Amniotic stem cell (primary cell): ENCODE measurements at places on chromosomes 11 and 22.

DNA sequence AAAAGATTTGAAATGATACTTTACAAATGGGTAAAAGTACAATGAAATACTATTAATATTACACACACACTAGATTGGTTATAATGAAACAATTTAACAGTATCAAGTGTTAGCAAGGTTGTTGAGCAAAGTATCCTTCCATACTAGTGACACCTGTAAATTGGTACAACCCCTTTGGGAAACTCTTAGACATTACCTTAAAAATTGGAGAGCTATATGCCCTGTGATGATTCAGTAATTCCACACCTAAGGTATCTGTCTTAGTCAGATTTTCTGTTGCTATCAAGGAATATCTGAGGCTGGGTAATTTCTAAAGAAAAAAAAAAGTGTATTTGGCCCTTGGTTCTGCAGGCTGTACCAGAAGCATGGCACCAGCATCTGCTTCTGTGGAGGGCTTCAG, 7.4 kb upstream of the GDPD4 start:
- DNase-seq: no peak

- no peak for DNase-seq
These were observed 674.7 kb downstream of the TBC1D22A start for GRCh38 chr22:47437110-47437509.

DNA sequence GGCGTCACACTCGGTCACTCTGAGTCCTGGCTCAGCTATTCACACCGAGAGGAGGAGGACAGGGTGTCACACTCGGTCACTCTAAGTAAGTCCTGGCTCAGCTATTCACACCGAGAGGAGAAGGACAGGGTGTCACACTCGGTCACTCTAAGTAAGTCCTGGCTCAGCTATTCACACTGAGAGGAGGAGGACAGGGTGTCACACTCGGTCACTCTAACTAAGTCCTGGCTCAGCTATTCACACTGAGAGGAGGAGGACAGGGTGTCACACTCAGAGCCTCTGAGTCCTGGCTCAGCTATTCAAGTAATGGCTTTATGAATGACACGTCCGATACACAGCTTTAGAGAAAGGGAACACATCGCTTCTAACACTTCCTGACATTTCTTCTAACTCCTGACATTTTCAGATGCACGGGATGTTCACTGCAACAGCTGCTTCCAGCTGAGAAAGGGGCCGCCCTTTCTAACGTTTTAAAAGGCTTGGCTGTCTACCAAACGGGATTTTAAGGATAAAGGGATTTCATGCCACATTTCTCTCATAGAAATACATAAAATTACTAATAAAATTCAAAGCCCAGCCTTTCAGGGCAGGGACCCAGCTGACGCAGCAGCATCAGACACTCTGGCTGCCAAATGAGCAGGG, 28.1 kb downstream of the DRD4 start:
- DNase-seq: no peak

DNA sequence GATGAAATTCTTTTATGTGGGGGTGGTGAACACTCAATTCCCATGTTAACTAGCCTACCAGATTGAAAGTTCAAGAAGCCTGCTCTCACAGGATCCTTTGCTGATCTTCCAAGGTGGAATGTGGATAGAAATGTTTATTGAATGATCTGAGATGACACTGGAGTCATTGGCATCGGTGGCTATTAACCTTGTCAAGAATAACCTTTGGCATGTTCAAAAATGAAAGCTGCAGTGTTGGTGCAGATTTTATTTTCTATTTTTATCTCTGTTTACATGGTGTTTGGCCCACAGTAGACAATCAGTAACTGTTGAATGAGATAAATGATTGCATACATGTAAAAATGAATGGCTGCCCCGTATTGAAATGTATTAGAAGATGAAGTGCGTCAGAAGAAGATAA, 19.0 kb downstream of the MCAM start:
- DNase-seq: no peak

DNA sequence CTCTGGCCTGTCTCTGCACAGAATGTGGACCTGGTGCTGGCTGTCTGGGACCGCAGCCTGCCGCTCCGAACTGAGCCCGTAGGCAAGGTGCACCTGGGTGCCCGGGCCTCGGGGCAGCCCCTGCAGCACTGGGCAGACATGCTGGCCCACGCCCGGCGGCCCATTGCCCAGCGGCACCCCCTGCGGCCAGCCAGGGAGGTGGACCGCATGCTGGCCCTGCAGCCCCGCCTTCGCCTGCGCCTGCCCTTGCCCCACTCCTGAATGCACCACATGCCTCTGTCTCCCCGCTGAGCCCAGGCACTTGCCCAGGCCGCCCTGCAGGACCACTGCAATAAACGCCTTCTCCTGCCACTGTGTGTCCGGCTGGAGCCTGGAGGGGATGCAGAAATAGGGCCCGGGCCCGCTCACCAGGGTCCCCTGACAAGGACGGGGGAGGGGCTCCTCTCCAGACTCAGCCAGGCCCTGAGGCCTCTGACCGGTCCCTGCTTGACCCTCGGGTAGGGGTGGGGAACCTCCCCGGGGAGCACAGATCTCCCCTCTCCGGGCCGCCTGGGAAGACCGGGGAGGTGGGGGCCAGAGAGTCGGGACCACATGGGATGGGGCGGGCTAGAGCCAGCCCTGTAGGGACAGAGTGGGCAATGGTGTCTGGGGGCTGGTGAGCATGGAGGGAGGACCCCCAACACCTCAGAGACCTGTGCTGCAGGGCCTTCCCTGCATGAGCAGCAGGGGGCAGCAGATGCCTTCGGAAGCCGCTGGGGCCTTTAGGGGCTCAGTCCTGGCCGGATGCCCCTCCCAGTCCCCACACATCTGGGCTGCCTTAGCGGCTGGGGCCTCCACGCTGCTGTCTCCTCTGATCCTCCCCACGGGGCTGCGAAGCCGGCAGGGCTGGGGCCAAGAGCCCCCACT, 1.4 kb upstream of the TNNI2 start:
- DNase-seq: peak; percentile 37

GRCh38 chr11:26344647-26345046, 12.7 kb downstream of the ANO3 start:
- DNase-seq: no peak

- DNase-seq: peak; percentile 66
These were observed at the start of gene TTC9C for GRCh38 chr11:62728171-62728988. TSS of gene TTC9C (plus strand) at chr11:62728486. CDS start at chr11:62728849, 363 bp downstream.

- DNase-seq: no peak
These were observed 888.9 kb downstream of the BRD1 start for GRCh38 chr22:48938741-48939140.

DNA sequence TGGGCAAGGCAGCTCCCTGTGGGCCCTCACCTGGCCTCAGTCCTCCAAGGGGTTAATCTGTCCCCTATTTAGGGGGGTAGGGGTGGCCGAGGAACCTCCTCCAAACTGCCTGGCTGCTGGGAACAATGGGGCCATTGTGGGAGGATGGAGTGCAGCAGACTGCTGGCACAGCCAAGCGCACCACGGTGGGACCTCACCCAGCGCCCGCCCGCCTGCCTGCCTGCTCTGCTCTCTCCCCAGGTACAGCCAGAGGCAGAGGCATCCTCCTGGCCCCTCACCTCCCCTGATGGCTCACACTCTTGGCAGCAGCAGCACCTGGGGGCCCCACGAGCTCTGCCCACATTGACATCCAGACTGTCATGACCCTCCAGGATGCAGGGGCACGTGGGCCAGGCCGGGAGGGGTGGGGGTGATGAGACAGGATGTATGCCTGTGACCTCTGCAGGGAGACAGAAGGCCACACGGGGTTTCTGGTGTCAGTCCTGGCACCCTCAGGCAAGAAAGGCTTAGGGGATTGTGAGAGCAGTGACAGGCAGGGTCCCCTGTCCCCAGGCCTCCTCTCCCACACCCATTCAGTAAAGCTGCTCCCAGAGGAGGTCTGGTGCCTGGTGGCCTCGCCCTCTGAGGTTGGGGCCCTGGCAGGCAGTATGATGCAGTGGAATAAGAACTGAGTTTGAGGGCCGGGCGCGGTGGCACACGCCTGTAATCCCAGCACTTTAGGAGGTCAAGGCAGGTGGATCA, 11.4 kb downstream of the BCL9L start:
- no peak for DNase-seq

- no peak for DNase-seq
These were observed 404.6 kb downstream of the TBC1D22A start for GRCh38 chr22:47167056-47167455.

GRCh38 chr11:75163921-75164849, 13.3 kb downstream of the SLCO2B1 start:
- no peak for DNase-seq

- DNase-seq: no peak
These were observed 29.0 kb upstream of the KCNQ1OT1 start for GRCh38 chr11:2728663-2729332.

DNA sequence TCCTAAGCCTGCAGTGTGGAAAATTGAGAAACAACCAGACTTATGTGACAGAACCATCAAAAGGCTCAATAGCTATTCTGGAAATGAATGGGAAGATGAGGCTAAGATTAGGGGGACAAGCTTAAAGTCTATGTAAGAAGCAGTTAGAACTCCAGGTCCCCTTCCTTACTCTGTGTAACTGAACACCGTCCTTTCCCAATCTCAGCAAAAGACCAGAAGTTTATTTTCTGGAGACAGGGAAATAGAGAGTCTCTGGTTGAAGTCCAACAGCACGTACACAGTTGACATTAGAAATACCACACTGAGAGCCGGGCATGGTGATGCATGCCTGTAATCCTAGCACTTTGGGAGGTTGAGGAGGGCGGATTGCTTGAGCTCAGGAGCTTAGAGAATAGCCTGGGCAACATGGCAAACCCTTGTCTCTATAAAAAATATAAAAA, 93.9 kb downstream of the CD44 start:
- no peak for DNase-seq

DNA sequence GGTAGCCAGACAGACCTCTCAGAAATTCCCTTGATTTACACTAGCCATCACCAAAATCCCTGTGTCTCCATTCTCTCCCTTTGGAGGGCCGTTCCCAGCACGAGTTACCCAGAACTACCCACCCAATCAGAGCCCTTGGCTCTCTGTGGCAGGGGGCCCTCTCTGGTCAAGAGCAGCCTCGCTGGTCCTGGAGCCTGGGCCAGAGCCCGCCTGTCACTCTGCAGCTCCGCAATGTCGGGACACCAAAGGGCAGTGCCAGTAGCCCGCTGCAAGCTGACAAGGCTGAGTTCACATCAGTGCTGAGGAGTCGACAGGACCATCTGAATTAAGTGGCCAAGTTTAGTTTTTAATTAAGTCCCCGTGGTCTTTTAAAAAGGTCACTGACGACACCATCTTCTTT, 241.6 kb downstream of the ST3GAL4 start:
- DNase-seq: no peak

DNA sequence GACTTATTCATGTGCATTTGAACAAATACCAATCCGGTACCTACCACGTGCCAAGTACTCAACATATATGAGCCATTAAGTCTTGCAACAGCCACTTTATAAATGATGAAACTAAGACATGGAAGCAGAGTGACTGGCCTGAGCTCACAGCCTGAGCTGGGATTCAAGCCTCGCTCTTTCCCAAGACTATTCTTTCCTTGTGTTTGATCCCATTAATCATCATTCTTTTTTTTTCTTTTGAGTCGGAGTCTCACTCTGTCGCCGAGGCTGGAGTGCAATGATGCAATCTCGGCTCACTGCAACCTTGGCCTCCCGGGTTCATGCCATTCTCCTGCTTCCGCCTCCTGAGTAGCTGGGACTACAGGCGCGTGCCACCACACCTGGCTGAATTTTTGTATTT, 119.3 kb downstream of the ABTB2 start:
- no peak for DNase-seq

- DNase-seq: no peak
These were observed 8.5 kb downstream of the ACAD8 start for GRCh38 chr11:134261626-134262488.

DNA sequence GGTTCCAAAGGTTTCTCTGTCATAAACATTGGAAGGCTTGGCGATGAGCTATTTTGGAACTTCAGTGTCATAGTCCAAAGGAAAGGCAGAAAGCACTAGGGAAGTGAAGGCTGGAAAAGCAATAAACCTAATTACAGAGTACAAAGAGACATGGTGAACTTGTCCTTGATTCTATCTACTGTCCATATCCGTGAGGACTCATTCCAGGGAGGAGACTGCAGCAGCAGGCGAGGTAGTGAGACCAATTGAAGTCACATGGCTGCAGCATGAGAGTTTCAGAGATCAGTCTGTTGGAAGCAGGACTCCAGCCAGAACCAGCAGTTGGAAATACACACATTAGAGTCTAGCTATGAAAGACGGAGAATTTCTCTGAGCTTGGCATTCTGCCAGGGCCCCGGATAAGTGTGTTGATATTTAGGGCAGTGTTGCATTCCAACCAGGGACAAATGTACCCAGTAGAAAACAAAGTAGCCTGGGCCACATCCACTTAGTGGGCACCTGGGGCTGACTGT, 54.1 kb upstream of the ARHGAP42 start:
- DNase-seq: no peak

- DNase-seq: no peak
These were observed 4.6 kb downstream of the TRABD start for GRCh38 chr22:50190182-50190940.

DNA sequence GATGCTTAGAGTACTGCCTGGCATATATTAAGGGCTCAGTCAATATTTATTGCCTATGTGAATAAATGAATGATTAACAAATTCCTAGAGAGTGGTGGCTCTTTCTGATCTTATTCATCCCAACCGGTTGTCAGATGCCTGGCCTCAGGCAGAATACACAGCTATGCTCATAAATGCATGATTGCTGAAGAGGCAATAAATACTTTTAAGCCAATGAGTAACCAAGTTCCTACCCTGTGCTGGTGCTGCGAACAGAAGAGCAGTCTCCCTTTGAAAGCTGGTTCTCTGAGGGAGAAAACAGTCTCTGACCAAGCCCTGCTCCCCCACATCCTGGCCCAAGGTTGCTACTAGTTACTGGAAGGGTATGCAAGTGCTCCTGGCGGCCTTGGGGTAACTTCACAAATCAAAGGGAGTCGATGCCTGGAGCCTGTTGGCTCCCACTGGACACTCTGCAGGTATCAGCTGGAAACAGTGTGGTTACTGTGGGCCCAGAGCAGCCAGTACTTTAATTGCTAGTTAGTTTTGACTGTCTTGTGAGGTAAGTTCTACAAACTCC, 2.8 kb downstream of the USH1C start:
- no peak for DNase-seq

DNA sequence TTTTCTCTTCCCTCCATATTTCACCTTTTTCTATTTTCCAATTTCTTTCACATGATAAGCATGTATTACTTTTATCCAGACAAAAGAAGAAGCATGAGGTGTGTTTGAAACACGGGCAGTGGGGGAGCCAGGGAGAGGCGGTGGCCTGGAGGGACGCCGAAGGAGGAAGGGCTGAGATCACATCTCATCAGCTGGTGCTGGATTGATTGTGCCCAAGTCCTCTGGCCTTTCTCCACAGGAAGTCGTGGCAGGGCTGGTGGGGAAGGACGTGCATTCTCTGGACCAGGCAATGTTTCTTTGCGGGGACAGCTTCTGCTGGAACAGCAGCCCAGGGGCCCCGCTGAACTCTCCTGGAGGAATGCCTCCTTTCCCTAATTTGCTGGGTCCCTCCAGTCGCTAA, 82.9 kb downstream of the MIAT start:
- no peak for DNase-seq

DNA sequence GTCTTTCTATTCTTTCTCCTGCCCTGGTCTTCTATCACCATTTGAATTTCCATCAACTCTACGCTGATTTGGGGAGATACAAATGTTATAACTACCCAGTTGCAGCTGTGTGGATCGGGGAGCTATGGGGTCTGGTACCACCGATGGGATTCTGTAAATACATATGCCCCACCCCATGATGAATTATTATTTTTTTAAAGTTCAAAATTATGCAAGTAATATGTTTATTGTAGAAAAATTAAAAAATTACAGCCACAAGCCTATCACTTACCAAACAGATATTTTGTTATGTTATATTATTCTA, 52.4 kb upstream of the CLMP start:
- DNase-seq: no peak
